Chondrocyte (in vitro differentiated cells): ENCODE measurements at places on chromosomes 1 and 21. TPM values are rescaled to one million over a fixed set of nuclear protein-coding genes. Genes with fewer than 3 reads are reported as not detected.

DNA sequence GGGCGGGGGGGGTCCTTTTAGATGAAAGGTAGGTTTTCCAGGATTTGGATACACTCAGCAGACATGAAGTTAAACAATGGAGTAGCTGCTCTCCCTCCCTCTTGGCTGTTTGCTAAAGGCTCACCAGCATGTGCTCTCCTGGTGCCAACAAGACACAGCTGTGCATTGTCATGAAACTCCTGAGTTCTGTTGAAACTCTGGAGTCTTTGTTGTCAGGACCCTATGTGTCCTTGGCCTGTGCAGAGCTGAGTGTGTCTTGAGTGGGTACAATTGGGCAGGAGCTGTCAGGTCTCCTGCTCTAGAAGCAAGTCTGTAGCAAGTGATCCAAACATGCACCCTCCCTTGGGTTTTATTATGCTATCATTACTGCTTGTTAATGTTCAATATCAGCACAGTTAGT is 12.7 kb downstream of the TBX19 start:
- DNase-seq: no peak

- DNase-seq: no peak
These were observed 534 bp downstream of the KCNH1 start for GRCh38 chr1:211133393-211133835.

DNA sequence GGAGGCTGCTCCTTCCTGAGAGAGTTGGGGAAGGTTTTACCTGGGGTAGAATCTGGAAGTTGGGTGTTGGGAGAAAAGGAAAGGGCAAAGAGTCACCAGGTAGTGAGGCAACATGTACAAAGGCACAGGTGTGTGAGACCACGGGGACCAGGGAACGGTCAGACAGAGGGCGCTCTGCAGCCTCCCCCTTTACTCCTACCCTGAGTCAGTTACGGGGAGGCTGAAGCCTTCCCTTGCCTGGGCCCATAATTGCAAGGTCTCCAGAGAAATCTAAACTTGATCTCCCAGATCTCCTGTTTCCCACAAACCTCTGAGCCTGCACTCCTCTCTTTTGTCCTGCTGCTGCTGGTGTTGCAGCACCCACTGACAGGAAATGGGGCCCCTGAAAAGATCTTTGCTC is 22.0 kb downstream of the CCN1 start:
- DNase-seq: no peak

GRCh38 chr1:13619909-13620308 is 36.3 kb downstream of the PDPN start:
- DNase-seq: no peak

DNA sequence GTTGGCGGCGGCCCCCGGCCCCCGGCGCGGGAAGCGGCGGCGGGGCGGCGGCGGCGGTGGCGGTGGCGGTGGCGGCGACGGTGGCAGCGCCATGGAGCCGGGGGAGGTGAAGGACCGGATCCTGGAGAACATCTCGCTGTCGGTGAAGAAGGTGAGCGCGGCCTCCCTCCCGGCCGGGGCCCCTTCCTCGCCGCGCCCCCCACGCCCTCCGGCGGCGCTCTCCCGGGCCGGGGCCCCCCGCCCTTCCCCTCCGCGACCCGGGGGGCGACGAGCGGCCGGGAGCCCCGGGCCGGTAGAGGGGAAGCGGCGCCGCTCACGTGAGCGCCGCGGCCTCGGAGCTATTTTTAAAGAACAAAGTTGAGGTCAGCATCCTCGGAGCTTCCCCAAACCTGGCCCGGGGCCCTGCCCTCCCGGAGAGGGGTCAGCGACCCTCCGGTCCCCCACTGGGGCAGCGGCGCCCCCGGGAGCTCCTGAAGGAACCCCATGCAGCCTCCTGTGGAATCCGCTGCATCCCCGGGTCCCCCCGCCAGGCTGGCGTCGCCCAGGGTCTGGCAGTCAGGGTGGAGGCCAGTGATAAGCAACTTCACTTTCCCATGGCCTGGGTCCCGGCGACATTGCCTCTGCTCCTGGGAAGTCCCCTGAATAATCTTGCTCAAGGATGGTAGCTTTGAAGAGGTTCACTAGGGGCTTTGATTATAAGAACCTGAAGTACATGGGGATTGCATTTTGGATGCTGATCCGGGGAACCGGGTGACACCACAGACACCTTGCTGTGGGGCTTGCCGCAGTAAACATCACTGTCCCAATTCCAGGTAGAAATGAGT is 560 bp downstream of the PLEKHM2 start:
- no peak for DNase-seq

The TDRD5 gene
- total RNA-seq: not detected in 3 replicates

The SPRR5 gene
- total RNA-seq: not detected in 3 replicates

The SLC9C2 gene
- not detected in 3 replicates for total RNA-seq

- no peak for DNase-seq
These were observed 103.5 kb downstream of the RPE65 start for GRCh38 chr1:68346188-68346808.

DNA sequence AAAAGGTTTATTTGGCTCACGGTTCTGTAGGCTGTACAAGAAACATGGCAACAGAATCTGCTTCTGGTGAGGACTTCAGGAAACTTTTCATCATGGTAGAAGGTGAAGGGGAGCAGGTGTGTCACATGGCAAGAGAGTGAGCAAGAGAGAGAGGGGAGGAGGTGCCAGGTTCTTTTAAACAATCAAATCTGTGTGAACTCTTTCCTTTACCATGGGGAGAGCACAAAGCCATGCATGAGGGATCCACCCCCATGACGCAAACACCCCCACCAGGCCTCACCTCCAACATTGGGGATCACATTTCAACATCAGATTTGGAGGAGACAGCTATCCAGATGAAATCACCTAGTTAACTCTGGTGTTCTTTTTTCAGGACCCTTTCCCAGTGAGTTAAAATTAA is 103.6 kb downstream of the GALNT2 start:
- DNase-seq: no peak

GRCh38 chr1:53521924-53522552 is 62.8 kb downstream of the DMRTB1 start:
- no peak for DNase-seq

- DNase-seq: no peak
These were observed 100.6 kb upstream of the AJAP1 start for GRCh38 chr1:4553761-4554160.

The CGN gene
- 0.95 to 1.2 TPM (median 1.0 TPM) in 3 replicates for total RNA-seq

The GADD45A gene
- 49.1 to 92.3 TPM (median 89.4 TPM) in 3 replicates for total RNA-seq

The TLR5 gene
- total RNA-seq: 0.17 to 0.36 TPM (median 0.22 TPM) in 3 replicates

The ZNF648 gene
- not detected in 3 replicates for total RNA-seq

DNA sequence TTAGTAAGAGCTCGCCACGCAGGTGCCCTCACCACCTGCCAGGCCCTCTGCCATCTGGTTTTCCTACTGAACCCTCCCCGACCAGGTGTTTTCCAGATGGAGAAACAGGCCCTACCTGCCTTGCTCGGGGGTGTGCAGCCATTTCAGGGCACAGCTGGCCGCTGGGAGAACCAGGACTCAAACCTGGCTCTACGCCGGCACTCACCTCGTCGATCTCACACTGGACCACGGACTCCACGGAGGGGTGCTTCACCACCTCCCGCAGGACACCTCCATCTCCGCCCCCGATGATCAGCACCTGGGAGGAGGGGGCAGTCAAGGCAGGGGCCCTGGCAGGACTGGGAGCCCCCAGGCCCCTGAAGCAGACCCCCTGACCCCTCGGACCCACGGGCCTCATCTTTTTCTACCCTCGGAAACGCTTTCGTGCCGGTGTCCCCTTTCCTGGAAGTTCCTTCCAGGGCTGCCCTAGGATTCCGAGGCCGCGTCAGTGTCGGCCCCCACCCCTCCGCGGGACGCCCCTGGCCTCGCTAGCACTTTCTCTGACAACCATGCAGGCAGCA is 1.1 kb downstream of the SRM start:
- no peak for DNase-seq

GRCh38 chr1:107352850-107353249 is 212.0 kb downstream of the NTNG1 start:
- DNase-seq: no peak

- DNase-seq: no peak
These were observed 17.4 kb downstream of the PDXK start for GRCh38 chr21:43736224-43736883.

- DNase-seq: no peak
These were observed 51.6 kb upstream of the KCND3 start for GRCh38 chr1:112040891-112041740.

- DNase-seq: no peak
These were observed 100.1 kb downstream of the MAN1A2 start for GRCh38 chr1:117467336-117467735.

GRCh38 chr1:59029411-59030167 is 245.7 kb upstream of the JUN start:
- no peak for DNase-seq

DNA sequence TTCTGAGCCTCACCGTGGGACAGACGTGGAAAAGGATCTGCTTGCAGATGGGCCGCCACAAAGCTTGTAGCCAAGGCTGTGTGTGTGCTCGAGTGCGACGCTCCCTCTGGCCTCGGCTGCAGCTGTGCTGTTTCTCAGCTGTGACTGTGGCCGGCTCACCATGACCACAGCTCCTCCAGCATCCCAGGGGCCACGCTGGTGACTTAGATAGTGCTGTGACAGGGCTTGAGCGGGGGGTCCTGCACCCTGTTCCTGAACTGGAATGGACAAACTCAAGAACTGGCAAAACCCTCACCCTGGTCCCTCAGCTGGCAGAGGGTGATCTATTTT is 17.4 kb upstream of the ACTRT2 start:
- peak; percentile 50 for DNase-seq

The PCSK9 gene
- 0.41 to 0.60 TPM (median 0.53 TPM) in 3 replicates for total RNA-seq

GRCh38 chr1:81407000-81407821 is 393.5 kb upstream of the ADGRL2 start:
- DNase-seq: no peak

- no peak for DNase-seq
These were observed 35.1 kb downstream of the MPZL1 start for GRCh38 chr1:167756730-167757405.

GRCh38 chr1:38102636-38103035 is 56.0 kb upstream of the POU3F1 start:
- peak; percentile 41 for DNase-seq

DNA sequence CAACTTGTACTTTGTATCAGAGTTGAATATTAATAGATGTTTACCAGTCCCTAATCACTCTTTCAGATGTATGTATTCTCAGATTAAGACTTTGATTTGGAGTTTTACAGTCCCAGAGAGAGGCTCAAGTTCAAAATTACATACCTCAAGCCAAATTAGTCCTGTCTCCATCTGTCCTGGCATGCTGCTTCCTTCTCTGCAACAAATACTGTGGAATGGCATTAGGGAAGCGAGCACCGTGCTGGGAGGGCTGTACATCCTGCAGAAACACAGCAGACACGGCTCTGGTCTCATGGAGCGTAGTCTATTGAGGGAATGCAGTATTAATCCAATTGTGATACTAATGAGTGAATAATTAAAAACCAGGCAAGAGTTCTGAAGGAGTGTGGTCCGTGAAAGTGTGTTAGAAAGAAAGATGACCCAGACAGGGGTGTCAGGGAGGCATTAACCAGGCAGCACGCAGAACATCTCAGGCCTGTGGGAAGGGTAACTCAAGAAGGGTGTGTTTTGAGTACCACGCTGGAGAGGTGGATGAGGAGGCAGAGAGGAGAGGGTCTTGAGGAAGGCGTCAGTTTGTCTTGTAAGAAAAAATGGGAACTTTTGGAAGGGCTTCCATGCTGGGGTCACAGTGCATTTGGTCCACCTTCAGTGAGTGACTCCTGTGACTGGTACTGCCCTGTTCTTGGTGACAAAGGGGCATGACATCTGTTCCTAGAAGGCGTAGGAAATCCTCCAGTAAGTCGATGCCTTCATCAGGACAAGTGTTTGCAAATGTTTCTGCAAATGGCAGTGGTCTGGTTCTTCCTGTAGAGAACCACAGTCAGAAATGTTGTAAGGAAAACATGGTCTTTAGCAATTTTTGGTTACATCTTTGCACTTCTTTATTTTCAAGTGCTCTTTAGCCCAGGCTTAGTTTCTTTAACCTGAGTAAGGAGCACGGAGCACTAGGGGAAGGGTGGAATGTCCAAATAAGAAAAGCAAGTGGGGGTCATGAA is 1.6 kb downstream of the RAB4A start:
- DNase-seq: no peak
